A172 (cell line): ENCODE measurements at places on chromosomes 5 and 9.

DNA sequence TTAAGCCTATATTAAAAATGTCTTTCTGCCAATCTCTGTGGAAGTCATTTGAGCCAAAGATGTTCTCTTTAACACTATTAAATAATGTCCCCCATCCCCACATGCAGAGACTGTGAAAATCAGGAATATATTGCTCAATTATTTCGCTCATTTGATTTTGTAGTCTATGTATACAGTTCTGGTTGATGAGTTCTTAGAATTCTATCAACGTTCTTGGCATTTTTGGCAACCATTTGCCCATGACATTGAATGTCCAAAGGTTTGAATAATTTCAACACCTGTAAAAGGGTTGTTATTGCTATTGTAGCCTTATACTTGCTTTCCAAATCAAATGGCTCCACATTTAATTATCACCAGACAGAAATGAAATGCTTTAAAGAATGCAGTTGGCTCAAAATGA, 536.1 kb downstream of the CAAP1 start:
- no peak for DNase-seq

DNA sequence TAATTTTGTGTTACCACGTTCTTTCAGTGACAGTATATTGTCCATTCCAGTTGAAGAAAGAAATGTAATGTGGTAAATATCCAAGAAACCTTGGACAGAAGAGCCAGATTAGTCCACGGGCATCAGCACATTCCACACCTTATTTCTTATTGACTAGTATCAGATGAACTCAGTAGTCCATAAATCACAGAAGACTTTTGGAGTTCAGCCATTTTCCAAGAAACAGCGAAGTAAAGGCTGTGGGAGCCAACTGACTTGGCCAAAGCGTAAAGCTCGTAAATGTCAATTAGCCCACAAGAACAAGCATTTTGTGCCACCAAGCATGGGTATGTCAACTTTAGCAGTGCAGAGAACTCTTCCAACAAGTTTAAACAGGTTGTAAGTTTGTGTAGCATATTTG, 60.2 kb upstream of the STARD4 start:
- DNase-seq = no peak

GRCh38 chr5:170746961-170747340, 36.6 kb upstream of the GABRP start:
- DNase-seq = no peak

DNA sequence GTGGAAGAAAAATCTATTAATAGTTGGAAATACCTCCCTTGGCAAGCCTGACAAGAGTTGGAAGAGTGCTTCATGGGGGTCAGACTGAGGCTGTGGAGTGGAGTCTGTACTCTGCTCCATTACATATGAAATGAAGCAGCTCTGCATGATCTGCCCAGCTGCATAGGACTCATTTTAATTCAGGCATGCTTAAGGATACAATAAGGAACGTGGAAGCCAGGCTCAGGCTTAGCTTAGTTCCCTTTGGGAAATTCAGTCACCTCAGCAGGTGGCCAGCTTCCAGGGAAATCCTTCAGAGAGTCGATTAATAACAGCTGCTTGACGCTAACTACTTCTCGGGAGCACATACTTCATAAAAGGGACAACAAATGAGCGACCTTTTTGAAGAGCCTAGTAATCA, 1672.9 kb upstream of the WWC1 start:
- no peak for DNase-seq

DNA sequence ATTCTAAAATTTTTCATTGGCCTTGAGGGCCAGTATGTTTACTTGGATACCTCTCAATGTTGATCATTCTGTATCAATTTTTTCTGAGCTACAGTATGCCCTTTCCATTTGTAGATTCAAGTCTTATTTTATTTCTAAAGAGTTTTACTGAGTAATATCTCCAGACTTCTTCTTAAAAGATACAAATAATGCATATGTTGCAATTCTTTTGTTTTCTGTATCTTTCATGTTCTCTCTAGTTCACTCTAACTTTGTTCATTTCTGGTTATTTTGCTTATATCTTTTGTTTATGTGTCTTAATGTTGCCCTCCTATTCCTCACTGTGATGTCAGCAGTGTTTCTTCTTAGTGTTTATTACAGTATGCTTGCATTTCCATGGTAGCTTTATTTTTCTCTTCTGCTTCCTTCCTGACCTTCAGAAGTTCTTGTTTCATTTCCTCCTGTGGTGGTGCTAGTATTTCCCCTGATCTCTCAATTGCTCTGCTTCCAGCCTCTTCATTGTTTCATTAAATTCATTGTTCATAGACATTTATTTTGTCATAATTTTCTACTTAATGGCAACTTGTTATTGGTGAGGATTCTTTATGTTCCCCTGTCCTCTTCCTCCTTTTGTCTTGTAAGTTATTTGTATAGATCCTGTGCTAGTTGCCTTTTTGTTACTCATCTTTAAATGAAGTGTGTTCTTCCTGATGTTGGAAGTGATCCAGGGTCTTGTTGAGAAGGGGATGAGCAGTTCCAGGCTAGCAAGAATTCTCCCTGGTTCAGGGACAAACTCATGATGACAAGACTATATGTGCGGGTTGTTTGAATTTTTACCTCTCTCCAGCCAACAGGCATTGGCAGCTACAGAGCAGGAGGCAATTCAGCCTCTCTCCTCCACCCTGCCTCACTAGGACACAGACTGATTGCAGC, 160.8 kb downstream of the DEPDC1B start:
- DNase-seq = no peak
